SW480 (cell line): ENCODE measurements at places on chromosomes 16 and 17.

- no peak for DNase-seq
Measured at GRCh38 chr16:19136549-19137196, 22.9 kb downstream of the ITPRIPL2 start.

- DNase-seq = no peak
Measured at GRCh38 chr17:68710035-68710780, 109.0 kb upstream of the FAM20A start.

- DNase-seq = no peak
Measured at GRCh38 chr17:27466743-27467375, 10.6 kb downstream of the KSR1 start.

DNA sequence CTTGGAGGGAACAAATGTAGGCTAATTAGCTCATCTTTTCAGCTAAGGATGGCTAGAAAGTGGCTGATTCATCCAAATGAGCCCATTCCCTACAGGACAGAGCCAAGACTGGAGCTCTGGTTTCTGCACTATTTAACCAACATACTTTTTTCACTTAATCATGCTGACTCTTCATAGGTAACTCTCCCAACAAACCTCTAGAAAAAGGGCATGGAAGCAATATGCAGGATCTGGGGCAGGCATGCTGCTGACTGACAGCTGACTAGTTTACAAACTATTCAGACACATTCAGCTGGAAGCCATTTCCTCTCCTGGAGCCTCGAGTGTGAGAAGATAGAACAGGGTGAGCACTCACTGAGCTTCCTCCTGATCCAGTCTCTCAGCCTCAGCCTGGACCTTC lies 6.2 kb downstream of the BECN1 start:
- no peak for DNase-seq

GRCh38 chr17:40015005-40015997 lies at the start of gene CSF3:
TSS of gene CSF3 (plus strand) at chr17:40015440. CDS start at chr17:40015475, 35 bp downstream.
- DNase-seq = no peak

- no peak for DNase-seq
Measured at GRCh38 chr17:48030531-48030930, 7.1 kb downstream of the COPZ2 start.

DNA sequence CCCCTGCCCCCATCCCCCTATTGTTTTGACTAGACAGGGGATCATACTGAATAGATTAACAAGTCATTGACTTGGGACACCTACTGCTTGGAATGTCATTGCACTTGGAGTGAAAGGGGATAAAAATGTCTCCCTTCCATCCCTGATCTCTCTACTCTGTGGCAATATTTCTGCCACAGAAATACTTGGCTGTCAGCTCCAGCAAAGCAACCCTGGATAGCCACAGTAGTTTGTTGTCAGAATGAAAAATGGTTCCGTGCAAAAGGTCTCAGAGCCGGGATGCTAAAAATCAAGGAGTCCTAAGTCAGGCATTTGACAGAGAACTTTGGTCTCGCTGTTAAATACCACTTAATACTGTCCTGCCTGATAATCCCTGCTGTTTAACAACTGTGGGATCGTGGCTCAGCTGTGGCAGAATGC lies 722.0 kb upstream of the SOX9 start:
- no peak for DNase-seq

DNA sequence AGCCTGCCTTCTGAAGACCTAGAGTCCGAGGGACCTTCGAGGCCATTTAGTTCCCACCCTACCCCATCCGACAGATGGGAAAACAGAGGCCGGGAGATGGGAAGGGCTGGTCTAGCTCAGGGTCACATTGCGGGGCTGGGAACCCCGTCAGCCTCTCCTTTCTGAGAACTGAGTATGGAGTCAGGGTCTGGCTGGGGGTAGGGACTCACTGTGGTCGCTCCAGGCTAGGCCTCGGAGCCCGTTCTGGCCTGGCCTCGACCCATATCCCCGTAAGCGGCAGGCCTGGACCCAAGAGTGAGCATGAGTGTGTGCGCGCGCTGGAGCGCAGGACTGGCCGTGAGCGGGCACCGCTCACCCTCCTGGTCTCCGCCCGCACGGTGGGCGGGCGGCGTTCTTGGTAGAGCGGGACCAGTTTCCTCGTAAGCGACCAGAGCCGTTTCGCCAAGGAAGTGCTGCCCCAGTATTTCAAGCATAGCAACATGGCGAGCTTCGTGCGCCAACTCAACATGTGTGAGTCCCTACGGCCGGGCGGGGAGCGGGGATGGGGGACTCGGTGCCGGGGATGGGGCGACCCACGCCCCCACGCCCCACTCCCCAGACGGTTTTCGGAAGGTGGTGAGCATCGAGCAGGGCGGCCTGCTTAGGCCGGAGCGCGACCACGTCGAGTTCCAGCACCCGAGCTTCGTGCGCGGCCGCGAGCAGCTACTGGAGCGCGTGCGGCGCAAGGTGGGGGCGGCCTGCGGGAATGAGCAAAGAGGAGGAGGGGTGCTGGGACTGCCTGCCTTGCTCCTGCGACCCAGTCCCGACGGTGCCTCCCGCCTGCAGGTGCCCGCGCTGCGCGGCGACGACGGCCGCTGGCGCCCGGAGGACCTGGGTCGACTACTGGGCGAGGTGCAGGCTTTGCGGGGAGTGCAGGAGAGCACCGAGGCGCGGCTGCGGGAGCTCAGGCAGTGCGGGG lies 855 bp downstream of the HSF4 start:
- no peak for DNase-seq

GRCh38 chr16:72234387-72234786 lies 62.4 kb upstream of the PMFBP1 start:
- DNase-seq = no peak

DNA sequence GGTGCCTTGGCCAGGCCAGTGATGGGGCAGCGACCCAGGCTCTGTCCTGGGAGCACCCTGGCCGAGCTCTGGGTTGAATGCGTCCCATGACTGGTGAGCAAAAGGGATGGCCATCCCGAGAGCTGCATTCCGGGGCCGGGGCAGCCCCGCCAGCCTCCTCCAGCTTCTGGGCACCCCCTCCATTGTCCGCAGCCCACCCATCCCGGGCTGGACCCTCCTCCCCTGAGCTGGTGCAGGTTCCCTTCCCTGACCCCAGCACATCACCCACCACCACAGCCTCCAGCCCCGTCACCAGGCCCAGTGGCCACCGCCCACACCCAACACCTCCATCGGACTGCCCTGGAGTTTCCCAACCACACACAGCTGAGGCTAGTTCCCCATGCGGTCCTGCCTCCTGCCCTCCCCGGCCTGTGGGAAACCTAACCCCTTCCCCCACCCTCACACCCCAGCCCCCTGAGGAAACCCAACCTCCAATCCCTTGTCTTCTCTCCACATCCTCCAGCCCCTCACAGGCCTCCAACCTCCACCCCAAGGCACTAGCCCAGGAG lies 16.2 kb upstream of the PVALEF start:
- DNase-seq = no peak

DNA sequence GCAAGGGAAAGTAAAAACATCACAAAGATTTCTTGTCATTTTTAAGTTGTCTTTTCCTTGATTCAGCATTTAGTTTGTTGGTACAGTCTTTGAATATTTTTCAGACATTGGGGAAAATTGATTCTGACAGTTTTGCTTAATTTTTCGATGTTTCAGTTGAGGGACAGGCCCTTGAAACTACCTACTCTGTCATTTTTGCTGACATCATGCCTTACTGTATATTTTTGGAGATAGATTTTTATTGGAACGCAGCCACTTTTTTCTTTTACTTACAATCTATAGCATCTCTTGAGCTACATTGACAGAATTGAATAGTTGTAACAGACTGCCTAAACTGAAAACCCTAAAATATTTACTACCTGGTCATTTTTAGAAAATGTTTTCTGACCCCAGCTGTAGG lies 297.1 kb upstream of the KIF2B start:
- DNase-seq = no peak

- DNase-seq = no peak
Measured at GRCh38 chr17:29138971-29139691, 41.1 kb downstream of the MYO18A start.

DNA sequence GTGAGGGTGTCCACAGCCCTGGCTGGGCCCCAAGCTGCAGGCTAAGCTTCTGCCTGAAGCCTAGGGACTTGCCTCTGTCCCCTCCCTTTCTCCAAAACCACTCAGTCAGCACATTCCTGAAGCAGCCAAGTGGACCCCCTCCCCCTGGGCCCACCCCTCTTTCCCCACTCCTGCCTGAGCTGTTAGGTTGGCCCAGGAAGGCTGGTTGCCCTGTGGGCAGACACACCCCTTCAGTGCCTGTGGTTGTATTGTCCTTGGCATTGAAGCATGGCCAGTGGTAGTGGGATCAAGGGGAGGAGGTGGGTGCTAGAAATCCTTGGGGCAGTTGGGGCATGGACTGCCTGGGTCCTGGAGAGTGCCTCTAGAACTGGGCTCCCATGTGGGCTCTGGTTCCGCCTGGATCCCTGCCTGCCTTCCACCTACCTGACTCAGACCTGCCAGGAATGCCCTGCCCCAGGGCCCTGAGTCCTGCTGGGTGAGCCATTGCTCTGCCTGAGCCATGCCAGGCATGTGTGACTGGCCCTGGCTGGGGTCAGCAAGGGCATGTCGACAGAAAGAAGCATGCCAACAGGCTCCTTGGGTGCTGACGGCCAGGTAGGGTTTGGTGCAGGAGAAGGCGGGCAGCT lies 2.1 kb downstream of the TRAF4 start:
- no peak for DNase-seq

- DNase-seq = no peak
Measured at GRCh38 chr17:41992576-41992975, 24.7 kb downstream of the DNAJC7 start.

DNA sequence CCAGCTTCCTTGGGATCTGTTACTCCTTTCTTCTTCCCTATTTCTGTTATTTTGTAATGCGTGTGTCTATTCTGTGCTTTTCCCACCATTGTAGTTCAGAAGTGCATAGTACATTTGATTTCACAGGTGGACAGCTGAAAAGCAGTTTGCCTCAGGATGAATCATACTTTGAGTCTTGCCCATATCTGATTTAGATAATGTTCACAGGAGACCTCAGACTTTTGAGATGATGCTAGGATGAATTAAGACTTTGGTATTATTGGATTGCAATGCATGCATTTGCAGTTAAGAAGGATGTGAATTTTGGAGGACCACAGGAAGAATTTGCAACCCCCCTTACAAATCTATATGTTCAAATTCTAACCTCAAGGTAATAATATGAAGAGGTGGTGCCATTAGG lies 769.6 kb downstream of the CDH11 start:
- no peak for DNase-seq

- no peak for DNase-seq
Measured at GRCh38 chr17:14469971-14470370, 169.1 kb downstream of the HS3ST3B1 start.

DNA sequence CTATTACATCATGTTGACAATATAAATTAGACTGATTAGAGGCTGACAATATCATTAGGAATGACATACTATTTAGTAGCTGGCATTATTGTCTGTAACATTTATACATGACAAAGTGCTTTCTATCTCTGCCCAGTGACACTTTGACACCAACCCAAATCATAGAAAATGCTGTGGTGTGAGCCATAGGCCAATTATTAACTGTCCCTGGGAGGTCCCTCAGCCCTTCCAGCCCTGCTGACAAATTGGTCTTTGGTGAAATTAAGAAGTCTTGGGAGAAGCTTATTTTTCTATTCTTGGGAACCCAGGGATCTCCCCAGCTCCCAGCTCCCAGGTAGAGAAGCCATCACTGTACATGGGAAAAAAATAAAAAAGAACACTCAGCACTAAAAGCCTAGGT lies 179.6 kb downstream of the AIPL1 start:
- DNase-seq = no peak

DNA sequence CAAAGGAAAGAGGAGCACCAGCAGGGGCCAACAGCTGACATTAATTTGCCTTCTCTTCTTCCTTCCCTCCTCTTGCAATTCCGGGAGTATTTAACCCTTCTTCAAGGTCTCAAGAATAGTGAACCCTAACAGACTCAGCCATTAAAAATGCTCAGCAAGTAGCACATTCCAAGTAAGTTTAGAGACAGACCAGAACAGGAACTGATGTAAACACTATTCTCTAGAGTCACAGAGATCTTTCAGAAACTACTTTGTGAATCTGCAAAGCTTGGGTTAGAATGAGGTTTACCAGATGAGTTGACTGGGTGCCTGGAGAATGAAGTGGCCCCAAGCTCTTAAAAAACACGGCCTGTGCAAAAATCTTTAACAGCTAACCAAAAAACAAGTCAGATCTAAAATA lies 50.9 kb downstream of the TEX2 start:
- DNase-seq = no peak

DNA sequence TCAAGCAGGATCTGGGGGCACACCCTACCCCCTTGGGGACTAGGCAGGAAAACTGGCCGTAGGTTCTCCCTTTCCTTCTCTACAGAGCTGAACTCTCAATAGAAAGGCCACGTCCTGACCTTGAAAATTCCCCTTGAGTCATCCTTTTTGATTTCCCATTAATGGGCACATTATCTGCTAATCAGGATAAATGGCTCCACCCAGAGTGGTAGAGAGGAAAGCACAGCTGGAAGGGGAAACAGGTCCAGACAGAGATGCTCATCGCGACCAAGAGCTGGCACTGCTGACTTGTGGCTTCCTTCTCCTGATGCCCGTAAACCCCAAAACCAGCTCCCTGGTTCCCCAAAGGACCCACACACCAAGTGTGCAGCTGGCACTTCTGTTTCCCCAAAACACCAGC lies 206.5 kb upstream of the CDH5 start:
- no peak for DNase-seq
